ENCODE measurements at places on chromosomes 5 and 9.

GRCh38 chr5:172541773-172542136, 87.4 kb upstream of the SH3PXD2B start:
- DNase-seq, result no peak

GRCh38 chr9:115289757-115290208, 171.8 kb upstream of the TNC start:
- no peak for DNase-seq

DNA sequence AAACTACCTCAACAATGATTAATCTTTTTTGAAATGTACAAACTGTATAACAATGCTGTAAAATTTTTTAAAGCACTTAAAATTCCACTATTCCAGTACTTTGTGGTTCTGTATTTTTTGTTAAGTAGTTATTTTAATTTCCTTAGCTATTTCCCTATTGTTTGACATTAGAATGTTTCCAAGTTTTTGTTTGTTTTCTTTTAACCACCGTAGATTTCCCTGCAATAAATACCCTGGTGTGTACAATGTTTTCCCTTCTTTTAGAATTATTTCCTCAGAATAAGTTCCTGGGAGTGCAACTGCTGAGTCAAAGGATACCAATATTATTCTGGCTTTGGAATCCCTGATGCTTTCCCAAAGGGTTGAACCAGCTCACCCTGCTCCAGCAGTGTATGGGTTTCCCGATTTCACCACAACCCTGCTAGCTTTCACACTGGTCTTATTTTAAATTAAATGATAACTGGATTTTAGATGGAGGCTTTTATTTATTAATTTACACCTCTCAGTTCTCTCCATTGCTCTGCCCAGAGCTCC, 20.6 kb upstream of the ANGPTL2 start:
- no peak for DNase-seq

DNA sequence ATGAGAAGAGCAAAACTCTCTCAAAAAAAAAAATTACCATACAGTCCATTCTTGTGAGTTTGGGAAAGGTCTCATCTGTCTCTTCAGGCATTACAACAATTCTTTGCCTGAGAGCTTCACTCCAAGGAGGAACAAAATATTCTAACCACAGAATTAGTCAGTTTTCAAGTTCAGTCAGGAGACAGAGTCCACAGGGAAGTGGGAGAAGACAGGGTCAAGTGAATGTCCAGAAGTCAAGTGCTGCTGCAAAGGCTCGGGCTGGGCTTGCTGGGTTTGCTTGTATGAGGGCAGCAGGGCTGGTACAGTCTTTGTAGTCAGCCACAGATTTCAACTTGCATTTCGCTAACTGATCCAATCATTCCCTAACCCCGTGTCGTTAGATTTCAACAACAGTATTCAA, 17.6 kb upstream of the HEXB start:
- DNase-seq, result no peak

- DNase-seq, result peak; percentile 38
Measured at GRCh38 chr5:98770209-98770910, 3.1 kb upstream of the RGMB start.

DNA sequence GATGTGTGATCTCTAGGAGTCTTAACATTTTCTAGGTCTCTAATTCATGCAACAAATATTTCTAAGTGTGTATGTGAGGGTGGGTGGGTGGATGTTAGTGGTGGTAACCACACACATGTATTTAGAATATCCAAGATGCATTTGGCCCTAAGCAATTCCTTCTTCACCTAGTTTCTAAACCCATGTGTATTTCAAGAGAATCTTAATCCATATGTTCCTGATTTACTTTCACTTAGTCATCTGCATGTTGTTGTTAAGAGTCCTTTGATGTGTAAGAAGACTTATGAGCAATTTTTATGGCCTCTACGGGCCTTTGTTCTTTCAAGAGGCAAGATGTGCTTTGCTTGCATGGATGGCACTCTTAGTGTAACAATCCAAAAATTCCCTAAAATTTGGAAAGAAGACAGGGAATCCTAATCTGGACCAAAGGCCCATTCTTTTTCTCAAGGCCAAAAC, 282.6 kb downstream of the SPATA31D1 start:
- no peak for DNase-seq

DNA sequence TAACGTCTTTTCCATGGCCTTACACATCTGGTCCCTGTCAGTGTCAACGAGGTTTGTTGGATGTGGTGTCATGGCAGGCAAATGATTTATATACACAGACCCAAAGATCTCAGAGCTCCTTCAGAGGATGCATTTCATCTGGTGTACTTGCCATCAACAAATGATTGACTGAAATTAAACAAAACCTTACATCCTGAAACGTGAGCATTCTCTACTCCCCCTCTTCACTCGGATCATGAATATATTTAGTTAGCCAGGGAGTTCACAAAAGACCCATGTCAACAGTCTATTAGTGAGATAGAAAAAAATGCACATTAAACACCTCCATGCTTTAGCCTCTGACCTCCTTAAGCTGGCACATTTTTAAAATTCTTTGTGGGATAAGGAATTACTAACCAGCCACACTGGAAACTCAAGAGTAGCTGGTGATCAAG, 215.6 kb downstream of the EFNA5 start:
- DNase-seq, result no peak

- no peak for DNase-seq
Measured at GRCh38 chr5:74139589-74139988, 500.9 kb downstream of the ENC1 start.

GRCh38 chr9:105127863-105128220, 116.6 kb upstream of the SLC44A1 start:
- DNase-seq, result no peak
